Activated T-cell treated with anti-CD3 and anti-CD28 coated beads, Interleukin-2, amount 50 U/mL, for 48 hours (primary cell): ENCODE measurements at places on chromosomes 2 and 18.

- DNase-seq, result no peak
Observed at GRCh38 chr2:163348857-163349380, 386.9 kb downstream of the FIGN start.

GRCh38 chr2:26462100-26462499, 15.8 kb downstream of the OTOF start:
- no peak for DNase-seq

DNA sequence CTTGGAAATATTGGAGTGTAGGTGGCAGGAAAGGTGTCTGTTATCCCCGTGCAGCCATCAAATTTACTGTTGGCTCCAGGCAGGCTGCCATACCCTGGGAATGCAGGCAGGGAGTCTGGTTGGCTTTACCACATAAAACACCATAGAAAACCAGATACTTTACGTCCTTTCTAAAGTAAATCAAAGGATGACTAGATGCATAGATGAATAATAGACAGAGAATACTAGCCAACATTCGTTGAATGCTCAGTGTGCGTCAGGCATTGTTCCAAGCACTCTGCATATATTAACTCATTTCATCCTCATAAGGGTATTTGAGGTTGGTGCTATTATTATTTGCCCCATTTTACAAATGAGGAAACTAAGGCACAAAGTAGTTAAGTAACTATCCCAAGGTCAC, 65.2 kb downstream of the VSNL1 start:
- no peak for DNase-seq

GRCh38 chr18:39188278-39188677, 1622.7 kb upstream of the CELF4 start:
- DNase-seq, result no peak

DNA sequence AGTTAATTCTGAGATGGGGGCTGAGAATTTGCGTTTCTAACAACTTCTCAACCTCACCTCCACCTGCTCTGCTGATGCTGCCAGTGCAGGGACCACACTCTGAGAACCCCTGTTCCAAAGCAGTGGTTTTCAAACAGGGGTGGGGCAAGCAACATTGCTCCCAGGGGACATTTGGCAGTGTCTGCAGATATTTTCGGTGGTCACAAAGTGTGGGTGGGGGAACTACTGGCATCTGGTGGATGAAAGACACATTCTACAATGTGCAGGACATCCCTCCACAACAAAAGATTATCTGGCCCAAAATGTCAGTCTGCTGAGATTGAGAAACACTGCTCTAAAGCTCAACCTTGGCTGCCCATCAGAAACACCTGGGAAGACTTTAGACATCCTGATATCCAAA, 188.7 kb upstream of the SATB2 start:
- no peak for DNase-seq

DNA sequence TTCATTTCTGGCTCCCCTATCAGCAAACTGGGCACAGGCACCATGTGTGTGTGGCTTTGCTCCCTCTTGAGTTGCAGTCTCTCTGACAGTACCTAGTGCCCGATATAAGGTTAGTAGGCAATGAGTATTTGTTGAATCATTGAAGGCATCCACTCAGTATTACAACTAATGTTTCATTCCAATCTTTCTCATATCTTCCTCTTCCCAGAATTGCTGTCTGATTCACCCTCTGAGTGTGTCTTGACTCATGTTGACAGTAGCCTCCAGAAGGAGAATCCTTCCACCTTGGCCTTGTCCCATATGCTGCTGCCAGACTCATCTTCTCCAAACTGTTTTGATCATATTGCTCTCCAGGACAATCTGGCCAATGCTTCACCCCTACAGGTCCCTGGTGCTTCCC, 202.5 kb downstream of the LRRTM1 start:
- DNase-seq, result no peak

DNA sequence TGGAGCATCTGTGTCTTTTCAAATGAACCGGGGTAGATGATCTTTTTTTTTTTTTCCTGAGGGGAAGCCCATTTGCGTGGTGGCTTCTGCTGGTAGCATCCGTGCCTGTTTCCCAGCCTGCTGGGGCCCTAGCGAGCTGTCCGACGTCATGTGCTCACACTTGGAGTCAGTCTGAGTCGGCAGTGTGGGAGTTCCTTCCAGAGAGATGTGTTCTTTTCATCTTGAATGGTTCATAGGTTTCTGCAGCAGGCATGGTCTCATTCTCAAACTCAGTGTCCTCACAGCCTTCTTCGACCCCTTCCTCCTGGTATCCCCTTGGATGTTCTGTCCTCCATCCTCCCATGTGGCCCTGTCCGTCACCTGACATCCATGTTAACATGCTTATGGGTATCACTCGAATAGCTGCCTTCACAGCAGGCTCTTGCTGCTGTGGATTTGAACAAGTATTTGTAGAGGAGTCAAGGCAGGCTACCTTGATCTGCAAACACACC, 51.0 kb downstream of the LDLRAD4 start:
- DNase-seq, result peak; percentile 65

GRCh38 chr2:239882331-239882732, 142.8 kb downstream of the NDUFA10 start:
- DNase-seq, result peak; percentile 71

DNA sequence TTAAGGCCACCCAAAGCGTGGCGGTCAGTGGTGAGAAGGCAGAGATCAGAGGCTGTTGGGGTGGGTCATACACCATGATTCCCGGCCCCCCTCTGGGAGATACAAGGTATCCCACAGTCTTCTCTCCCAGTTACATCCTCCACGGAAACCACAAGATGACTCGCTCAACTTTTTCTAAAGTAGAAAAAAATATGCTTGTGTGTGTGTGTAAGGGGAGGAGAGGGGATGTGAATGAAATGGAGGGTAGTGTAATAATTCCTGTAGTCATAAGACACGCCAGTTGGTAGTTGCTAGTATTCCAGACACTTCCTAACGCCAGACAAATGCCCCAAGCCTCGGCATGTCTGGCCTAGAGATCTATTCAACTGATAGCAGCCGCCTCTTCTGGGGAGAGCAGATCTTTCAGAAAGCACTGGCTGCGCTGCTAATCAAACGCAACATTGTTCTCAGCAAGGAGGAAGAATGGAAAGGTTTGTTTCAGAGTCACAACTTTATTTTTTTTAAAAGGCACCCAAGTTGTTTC, 143.5 kb downstream of the TGIF1 start:
- peak; percentile 53 for DNase-seq

- peak; percentile 91 for DNase-seq
Observed at GRCh38 chr2:108533832-108534583, at the start of gene LIMS1. Gene LIMS1, plus strand, starts transcription at chr2:108534470. Its CDS starts 93 bp downstream, at chr2:108534563.

- no peak for DNase-seq
Observed at GRCh38 chr2:204706939-204707338, 161.7 kb downstream of the PARD3B start.

DNA sequence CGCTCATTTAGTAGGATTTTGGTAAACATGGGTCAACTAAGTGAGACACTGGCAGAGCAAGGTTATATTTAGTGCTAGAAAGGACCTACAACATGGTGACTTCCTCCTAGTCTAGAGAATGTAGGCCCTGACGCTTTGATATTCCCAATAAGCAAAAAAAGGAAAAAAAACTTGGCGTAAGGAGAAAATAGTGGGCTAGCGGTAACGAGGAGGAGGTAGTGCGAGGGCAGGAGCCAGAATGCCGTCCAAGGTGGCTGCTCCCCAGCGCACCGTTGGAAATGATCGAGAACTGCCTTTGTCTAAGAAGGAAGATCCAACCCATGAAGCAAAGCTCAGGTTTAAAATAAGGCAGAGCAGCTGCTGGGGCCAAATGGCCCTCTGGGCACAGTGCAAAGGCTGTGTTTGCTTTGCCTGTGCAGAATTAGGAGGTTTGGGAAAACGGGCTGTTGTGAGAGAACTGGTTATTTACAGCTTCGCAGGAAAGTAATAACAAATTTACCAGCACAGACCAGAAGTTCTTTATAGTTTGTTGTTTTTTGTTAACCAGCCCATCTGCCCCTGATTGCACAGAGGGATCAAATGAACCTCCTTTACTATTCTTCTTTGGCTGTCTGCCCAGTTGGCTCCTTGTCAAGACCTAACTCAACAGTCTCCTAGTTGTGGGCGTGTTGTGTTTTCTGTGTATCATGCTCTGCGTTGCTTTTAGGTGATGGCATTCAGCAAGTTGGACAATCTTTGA, 86.6 kb downstream of the ITGB1BP1 start:
- DNase-seq, result no peak

DNA sequence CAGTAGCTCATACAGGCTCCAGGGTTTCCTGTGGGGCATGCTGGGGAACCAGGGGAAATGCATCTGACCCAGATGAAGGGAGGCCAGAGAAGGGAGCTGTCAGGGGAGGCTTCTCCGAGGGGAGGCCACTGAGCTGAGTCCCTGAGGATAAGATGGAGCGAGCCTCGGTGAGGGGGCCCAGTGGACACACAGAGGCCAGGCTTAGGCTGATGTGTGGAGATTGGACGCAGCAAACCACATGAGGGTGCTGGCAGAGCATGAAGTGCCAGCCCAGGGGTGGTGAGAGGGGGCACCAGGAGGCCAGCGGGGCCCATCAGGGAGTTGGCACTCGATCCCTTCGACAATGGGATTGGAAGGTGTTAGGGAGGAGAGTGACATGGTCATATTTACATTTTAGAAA, 235.0 kb downstream of the KLHL29 start:
- no peak for DNase-seq

GRCh38 chr2:2107627-2108026, 223.4 kb downstream of the MYT1L start:
- DNase-seq, result no peak

GRCh38 chr2:236265675-236266074, 1.5 kb upstream of the ASB18 start:
- no peak for DNase-seq
